Pancreas (tissue), 10 donors: ENCODE measurements at places on chromosomes 5 and 9. TPM values are rescaled to one million over a fixed set of nuclear protein-coding genes. Genes with fewer than 3 reads are reported as not detected.

The NSG2 gene
- total RNA-seq = 0.20 TPM

The ZFP62 gene
- 14.1 TPM for total RNA-seq

The GMCL2 gene
- total RNA-seq = not detected

The SPATA9 gene
- 0.51 TPM for total RNA-seq

The TRPM3 gene
- total RNA-seq = 0.69 TPM

GRCh38 chr9:16727452-16728136 is 142.9 kb downstream of the BNC2 start:
- H3K36me3 ChIP-seq = no peaks in the 10 kb centered on the region
- no peaks in the 10 kb centered on the region for H3K4me1 ChIP-seq
- DNase-seq = no peak
- peak overlapping the region; percentile 56 for H3K4me3 ChIP-seq

- DNase-seq = no peak
- H3K36me3 ChIP-seq = no peaks in the 10 kb centered on the region
- H3K4me1 ChIP-seq = no peaks in the 10 kb centered on the region
- H3K27ac ChIP-seq = no peak overlapping the region
These were observed 22.5 kb downstream of the PPP3R2 start for GRCh38 chr9:101572316-101572715.

DNA sequence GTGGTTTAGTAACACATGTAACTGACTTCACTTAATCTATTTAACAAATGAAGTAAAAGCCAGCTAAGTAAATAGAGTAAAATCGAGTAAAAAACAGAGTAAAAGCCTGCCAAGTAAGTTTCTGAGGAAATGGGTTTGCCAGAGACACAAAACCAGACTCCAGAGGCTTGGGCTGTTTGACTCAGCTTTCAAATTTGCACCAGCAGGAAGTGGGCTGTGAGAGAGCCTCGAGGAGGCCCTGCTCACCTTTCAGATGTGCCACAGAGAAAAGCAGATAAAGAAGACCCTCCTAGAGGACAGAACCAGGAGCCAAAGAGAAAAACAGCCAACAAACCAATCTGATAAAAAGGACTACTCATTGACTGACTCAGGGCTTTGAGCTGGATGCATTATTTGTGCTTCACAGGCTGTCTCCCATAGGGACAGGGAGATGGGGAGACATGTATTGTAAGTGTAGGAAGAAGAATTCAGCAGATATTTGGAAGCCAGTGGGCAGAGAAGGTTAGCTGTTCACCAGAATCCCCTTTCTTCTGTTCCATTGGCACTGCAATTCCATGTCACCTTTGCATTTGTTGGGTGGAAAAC is 14.4 kb upstream of the AMACR start:
- peaks cover 12% of the 10 kb centered on the region for H3K4me1 ChIP-seq
- no peaks in the 10 kb centered on the region for H3K36me3 ChIP-seq
- no peak overlapping the region for H3K27ac ChIP-seq

- no peaks in the 10 kb centered on the region for H3K27me3 ChIP-seq
- no peak overlapping the region for H3K4me3 ChIP-seq
- H3K4me1 ChIP-seq = peaks cover 19% of the 10 kb centered on the region
- DNase-seq = no peak
- H3K27ac ChIP-seq = no peak overlapping the region
These were observed 55.4 kb downstream of the PTPN3 start for GRCh38 chr9:109442716-109443115.

DNA sequence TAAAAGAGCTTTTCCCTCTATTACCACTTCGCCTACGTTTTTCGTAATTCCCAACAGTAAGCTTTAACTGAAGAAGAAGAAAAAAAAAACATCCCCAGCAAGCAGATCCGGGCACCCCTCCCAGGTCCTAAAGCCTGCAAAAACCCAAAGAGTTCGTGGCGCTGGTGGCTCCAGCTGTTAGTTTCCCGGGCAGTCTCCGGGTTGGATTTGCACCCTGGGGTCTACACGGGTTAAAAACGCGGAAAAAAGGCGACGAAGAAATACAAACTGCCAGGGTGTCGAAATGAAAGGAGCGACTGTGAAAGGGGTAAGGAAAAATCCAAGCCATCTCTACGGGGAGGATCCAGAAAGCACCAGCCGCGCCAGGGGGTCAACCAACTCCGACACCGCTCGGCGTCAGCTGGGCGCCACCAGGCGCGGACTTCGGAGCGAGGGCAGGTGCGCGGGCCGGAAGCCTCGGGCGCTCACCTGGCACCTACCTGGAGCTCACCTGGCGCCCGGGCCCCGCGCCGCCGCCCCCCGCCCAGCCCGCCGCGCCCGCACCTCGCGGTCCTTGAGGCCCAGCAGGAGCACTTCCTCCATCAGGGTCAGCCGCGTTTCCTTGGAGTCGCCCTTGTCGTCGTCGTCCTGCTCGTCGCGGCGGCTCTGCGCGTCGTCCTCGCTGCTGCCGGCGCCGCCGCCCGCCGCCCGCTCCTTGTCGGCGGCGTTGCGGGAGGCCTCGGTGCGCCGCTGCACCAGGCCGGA is 680 bp downstream of the GOLPH3 start:
- no peaks in the 10 kb centered on the region for H3K27me3 ChIP-seq
- peak overlapping the region; percentile 91 for H3K4me3 ChIP-seq
- peak; percentile 72 for DNase-seq
